ENCODE measurements at places on chromosomes 13 and 19.

DNA sequence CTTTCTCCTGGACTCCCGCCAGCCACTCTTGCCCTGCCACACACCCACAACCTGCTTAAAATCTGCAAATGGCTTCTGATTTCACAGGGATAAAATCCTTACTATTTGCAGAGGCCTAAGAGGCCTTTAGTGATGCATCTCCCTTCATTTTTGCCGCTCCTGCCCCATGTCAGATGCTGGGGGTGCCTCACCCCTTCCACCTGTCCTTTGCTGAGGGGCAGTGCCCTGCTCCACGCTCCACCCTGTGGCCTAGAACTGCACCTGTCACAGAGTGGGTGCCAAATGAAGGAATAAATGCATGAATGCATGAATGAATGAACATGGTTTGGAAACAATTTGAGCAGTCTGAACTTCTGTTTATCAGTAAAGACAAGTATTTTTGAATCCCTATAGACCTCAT is 34.1 kb upstream of the UQCRFS1 start:
- no peak for DNase-seq

DNA sequence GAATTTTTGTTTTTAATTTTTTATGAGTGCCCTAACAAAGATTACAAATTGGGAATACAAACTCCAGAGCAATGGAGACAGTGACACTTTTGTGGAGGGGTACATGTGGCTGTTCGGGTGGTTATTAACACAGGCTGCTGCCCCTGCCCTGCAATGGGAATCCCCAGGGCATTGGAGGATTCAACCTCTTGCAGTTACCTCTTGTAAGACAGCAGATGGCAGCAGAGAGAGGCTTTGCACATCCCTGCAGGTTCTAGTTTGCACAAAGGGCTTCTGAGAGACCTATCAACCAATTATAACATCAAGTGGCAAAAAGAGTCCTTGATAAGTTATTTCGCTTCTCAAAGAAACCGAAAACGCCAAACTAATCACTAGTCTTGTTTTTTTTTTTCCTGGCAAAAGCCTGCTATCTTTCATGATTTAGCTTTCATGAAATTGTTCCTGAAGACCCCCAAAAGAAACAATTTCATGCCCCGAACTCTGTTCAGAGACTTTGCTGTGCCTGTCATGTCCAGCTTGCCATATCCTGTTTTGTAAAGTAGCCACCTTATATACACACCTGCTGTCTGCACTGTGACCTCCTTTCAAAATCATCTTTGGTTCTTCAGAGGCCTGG is 10.4 kb downstream of the GJB2 start:
- DNase-seq: peak; percentile 81

- DNase-seq: no peak
Observed at GRCh38 chr13:62799038-62799535, 1383.4 kb upstream of the PCDH20 start.

- no peak for DNase-seq
Observed at GRCh38 chr13:90686442-90686841, 661.0 kb upstream of the MIR17HG start.

DNA sequence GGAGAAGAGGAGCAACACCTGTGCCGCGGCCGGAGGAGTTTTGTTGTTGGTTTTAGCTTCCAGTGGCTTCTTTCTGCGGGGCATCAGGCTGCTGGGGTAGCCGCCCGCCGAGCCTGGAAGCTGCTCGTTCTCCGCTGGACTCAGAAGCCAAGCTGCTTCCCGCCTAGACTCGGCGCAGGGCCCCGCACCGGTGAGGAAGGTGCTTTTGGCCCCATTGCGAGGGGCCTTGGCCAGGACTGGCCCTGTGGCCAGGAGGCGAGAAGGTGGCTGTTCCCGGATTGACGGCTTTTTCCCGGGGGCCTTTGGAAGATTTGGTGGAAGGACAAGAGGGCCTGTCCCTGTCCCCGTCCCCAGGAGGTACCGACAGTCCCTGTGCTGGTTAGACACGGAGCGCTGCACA is 28.8 kb downstream of the CERS1 start:
- DNase-seq: no peak

- peak; percentile 89 for DNase-seq
Observed at GRCh38 chr19:15107061-15108010, at the start of gene SYDE1. Gene SYDE1, plus strand, starts transcription at chr19:15107401. Its CDS starts 33 bp downstream, at chr19:15107434.

GRCh38 chr13:48594096-48594815 is 59.5 kb upstream of the CYSLTR2 start:
- DNase-seq: peak; percentile 43

- peak; percentile 11 for DNase-seq
Observed at GRCh38 chr13:39350461-39350881, 252.5 kb downstream of the LHFPL6 start.

GRCh38 chr13:114013952-114014629 is 40.2 kb upstream of the C13orf46 start:
- no peak for DNase-seq

GRCh38 chr13:80499536-80500290 is 158.8 kb upstream of the SPRY2 start:
- no peak for DNase-seq

- DNase-seq: no peak
Observed at GRCh38 chr19:52566121-52566520, 4.0 kb upstream of the ZNF701 start.

DNA sequence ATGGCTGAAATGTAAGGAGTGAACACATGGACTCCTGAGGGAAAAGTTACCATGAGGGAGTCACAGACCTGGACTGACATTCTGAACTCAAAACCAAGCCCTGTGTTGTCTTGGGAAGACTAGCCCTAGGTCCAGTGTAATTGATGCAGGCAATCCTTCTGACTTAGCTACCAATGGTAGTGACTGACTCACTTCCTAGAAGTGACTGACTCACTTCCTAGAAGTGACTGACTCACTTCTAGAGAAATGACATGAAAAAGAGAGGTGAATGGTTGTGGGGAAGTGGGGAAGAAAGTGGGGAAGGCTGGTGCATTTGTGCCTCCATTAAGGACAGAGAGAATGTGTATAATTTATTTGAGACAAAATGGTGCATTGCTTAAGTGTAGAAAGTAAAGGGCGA is 49.9 kb downstream of the EDNRB start:
- no peak for DNase-seq

- no peak for DNase-seq
Observed at GRCh38 chr19:57615346-57615745, 1.3 kb downstream of the ZNF134 start.

DNA sequence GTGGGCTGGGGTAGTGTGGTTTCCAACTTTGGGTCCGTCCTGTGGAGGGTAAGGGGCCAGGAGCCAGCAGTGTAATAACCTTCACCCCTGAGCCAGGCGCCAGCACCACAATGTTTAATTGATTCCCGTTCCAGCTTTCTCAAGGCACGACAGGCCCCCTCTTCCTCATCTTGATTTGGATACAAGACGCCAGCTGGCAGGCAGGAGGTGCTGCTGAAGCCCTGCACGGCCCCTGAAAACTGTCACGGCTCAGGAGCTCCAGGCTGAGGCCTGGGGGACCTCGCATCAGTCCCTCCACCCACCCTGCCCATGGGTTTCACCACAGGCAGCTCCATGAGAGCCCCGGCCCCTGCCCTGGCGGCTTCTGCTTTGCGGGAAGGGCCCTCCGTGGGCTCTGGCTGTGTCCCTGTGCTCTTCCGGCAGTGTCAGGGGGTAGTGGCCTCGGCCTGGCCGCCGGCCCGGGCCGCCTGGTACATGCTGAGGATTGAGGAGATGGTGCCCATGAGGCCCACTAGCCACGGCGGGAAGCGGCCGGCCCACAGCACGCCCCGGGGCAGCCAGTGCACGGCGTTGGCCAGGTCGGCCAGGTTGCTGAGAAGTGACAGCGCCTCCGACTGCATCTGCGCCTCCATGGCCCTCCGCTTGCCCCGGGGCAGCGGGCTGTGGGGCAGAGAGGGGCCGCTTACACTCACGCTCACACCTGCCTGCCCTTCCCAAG is 11.9 kb downstream of the PEX11G start:
- DNase-seq: no peak

DNA sequence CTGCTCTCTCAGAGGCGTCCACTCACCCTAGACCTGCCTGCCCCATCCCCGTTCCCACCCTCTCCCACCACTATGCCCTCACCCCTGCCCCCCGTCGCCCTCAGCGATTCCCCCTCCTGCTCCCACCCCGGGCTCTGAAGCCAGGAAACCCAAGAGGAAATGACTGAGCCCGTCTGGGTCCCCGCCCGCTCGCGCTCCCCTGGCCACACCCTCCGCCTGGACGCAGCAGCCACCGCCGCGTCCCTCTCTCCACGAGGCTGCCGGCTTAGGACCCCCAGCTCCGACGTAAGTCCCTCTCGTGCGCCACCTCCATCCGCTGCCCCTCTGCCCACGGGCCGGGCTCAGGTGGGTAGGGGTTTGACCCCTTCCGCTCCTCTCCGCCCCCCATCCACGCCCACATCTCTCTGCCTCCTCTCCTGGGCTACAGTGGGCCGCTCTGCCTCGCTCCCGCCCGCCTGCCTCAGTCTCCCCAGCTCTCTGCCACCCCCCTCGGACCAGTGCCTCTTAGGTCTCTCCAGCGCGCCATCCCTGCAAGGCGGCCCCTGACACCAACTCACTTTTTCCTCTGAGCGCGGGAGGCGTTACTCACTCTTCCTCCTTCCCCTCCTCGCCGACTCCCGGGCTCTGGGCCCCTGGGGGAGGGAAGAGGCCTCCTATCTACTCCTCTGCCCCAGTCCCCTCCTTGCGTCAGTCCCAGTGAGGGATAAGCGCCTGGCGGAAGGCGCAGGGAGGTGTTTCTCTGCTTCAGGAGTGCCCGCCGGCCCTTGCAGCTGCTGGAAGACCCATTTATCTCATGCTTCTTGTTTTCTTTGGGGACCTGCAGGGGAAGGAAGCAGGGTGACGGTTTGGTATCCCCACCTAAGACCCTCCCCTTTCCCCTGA is at the start of gene FXYD5:
Gene FXYD5 (plus strand): TSS at position 211 of the 882 bp plus-strand sequence. CDS start 816 bp downstream, outside the sequence.
- peak; percentile 72 for DNase-seq
